ENCODE measurements at places on chromosomes 1 and 21.

- no peak for DNase-seq
Measured at GRCh38 chr1:204900721-204901120, 30.1 kb downstream of the NFASC start.

GRCh38 chr1:19878637-19878985, 3.6 kb upstream of the OTUD3 start:
- no peak for DNase-seq

- DNase-seq: no peak
Measured at GRCh38 chr1:212966616-212967015, 16.3 kb downstream of the VASH2 start.

DNA sequence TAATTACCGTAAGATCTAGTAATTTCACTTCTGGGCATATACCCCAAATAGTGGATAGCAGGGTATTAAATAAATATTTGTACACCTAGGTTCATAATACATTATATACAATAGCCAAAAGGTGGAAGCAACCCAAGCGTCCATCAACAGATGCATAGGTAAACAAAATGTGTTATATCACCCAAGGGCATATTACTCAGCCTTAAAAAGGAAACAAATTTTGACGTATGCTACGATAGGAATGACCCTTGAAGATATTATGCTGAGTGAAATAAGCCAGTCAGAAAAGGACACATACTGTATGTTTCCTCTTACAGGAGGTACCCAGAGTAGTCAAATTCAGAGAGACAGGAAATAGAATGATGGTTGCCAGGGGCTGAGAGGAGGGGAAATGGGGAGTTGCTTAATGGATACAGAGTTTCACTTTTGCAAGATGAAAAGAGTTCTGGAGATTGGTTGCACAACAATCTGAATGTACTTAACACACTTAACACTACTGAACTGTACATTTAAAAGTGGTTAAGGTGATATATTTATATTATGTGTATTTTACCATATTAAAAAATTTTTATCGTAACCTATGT, 36.6 kb upstream of the KCTD3 start:
- no peak for DNase-seq

DNA sequence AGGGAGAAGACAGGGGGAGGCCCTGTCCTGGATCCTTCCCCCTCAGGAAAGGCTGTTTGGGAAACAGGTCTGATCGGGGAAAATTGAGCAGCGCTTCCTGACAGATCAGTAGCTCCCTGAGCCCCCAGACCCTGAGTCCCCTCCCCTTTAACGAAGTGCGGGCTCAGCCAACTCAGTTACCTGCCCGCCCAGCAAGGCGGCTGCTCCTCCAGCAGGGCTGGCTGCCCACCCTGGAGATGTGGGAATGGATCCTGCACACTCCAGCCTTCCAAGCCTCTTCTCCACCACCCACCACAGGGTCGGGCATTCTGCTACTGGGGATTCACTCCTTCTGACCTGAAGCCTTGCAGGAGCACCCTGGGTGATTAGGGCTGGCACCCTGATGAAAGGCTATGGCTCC, 27.6 kb upstream of the LAPTM5 start:
- no peak for DNase-seq

DNA sequence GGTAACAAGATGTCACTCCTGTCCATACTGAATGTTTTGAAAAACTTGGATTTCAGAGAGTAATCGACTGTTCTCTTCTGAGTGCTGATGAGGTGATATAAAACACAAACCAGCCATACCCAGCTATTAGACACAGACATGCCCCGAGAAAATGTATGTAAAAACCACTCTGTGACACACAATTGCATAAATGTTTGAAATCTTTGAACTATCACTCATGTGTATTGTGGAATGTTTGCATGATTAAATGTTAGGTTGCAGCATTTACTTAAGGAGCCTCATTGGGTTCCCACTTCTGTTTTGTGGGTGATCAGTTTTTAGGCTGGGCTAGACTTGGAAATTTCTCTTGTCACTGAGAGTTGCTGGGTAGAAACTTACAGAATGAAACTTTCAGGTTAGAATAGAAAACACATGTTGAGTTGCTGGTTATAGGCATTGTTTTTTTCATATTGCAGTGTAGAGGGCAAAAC, 270.4 kb upstream of the B3GALT2 start:
- DNase-seq: no peak
